ENCODE measurements at places on chromosomes 7 and 10.

GRCh38 chr7:101684983-101685330 lies 55.9 kb upstream of the MYL10 start:
- H3K4me1 ChIP-seq: no peaks in the 10 kb centered on the region
- H3K36me3 ChIP-seq: no peaks in the 10 kb centered on the region
- no peaks in the 10 kb centered on the region for H3K27me3 ChIP-seq
- H3K4me3 ChIP-seq: no peak overlapping the region
- no peak overlapping the region for H3K27ac ChIP-seq
- no peak for DNase-seq

GRCh38 chr7:8605221-8605620 lies 171.8 kb downstream of the NXPH1 start:
- H3K27me3 ChIP-seq: no peaks in the 10 kb centered on the region
- H3K4me1 ChIP-seq: no peaks in the 10 kb centered on the region
- no peak overlapping the region for H3K4me3 ChIP-seq
- no peak for DNase-seq
- H3K36me3 ChIP-seq: no peaks in the 10 kb centered on the region
- no peak overlapping the region for H3K27ac ChIP-seq

DNA sequence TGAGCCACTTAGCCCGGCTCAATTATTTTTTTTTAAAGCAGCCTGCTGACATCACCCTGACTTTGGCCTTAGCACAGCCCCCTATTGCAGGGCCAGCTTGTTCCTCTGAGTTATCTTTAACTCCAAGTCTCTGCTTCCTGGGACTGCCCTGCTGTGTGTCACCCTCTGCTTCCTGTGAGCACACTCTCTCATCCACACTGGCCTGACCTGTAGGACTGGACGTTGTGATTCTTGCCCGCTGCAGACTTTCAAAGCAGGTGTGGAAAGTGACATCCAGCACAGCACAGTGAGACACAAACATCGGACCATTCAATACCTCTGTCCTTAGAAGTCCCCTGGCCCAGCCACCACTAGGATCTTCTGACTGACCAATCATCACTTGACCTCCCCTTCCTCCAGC lies 26.4 kb upstream of the HSPA12A start:
- H3K4me1 ChIP-seq: no peaks in the 10 kb centered on the region
- DNase-seq: no peak
- no peaks in the 10 kb centered on the region for H3K36me3 ChIP-seq
- no peak overlapping the region for H3K27ac ChIP-seq

DNA sequence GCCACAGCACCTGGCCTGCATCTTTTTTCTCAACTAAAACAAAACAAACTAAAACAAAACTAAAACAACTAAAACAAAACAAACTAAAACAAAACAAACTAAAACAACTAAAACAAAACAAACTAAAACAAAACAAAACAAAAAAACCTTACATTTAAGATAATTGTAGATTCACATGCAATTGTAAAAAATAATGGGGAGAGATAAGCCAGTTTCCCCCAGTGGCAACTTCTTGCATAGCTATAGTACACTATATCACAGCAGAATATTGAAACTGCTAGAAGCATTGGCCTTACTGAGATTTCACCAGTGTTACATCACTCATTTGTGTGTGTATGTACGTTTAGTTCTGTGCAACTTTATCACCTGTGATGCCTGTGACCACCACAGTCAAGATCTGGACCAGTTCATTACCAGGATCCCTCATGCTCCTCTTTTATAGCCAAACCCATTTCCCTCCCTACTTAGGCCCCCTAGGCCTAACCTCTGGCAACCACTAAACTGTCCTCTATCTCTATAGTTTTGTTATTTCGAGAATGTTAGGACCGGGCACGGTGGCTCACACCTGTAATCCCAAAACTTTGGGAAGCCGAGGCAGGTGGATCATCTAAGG lies 9.3 kb downstream of the FXYD4 start:
- H3K27ac ChIP-seq: no peak overlapping the region
- no peaks in the 10 kb centered on the region for H3K36me3 ChIP-seq
- DNase-seq: no peak
- H3K4me3 ChIP-seq: no peak overlapping the region
- no peaks in the 10 kb centered on the region for H3K27me3 ChIP-seq
- no peaks in the 10 kb centered on the region for H3K4me1 ChIP-seq

- H3K4me3 ChIP-seq: no peak overlapping the region
- H3K4me1 ChIP-seq: peaks cover 3% of the 10 kb centered on the region
- no peak for DNase-seq
- peaks cover 5% of the 10 kb centered on the region for H3K36me3 ChIP-seq
- H3K27ac ChIP-seq: no peak overlapping the region
Observed at GRCh38 chr7:51033727-51034520, 251.2 kb upstream of the GRB10 start.

- no peak overlapping the region for H3K4me3 ChIP-seq
- no peaks in the 10 kb centered on the region for H3K4me1 ChIP-seq
- no peak for DNase-seq
Observed at GRCh38 chr10:130773941-130774340, 537.6 kb downstream of the TCERG1L start.

Data from iPS DF 6.9 (cell line).